ENCODE measurements at places on chromosomes 12 and 14. TPM values are rescaled to one million over a fixed set of nuclear protein-coding genes. Genes with fewer than 3 reads are reported as not detected.

- DNase-seq = no peak
Observed at GRCh38 chr12:13252616-13253015, 56.1 kb downstream of the EMP1 start.

DNA sequence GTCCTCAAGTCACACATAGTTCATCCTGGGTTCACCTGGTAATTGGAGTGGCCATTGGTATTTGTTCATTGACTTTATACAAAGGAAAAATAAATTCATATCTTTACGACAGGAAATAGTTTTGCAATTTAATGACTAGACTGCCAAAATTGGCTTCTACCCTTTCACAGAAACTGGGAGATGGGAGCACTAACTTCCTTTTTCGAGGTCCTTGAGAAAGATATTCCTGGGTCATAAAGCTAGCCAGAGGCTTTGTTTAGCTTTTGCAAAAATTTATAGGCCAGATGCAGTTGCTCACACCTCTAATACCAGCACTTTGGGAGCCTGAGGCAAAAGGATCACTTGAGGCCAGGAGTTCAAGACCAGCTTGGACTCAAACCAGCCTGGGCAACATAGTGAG is 10.2 kb upstream of the OR11G2 start:
- no peak for DNase-seq

DNA sequence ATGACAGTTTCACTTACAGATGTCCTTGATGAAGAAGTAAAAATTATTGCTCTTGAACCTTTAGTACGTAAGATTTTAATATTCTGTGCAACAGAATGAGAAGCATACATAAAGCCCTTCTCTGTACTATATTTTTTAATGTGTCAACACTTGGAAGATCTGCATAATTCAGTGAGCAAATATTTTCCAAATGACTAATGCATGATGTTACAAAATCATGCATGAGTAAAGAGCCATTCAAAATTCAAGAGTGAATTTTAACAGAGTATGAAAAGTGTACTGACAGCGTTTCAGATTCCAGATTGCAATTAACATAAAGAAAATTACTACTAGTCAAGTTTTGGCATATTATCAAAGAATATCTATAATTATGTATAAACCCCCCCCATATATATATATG is 101.4 kb upstream of the BBS10 start:
- no peak for DNase-seq

P3H3 gene
- total RNA-seq = 5.9 TPM

SCNN1A gene
- total RNA-seq = 565 TPM
